ENCODE measurements at places on chromosomes 11 and 22.

GRCh38 chr22:28444659-28445058, 235.0 kb downstream of the TTC28 start:
- no peak for DNase-seq

DNA sequence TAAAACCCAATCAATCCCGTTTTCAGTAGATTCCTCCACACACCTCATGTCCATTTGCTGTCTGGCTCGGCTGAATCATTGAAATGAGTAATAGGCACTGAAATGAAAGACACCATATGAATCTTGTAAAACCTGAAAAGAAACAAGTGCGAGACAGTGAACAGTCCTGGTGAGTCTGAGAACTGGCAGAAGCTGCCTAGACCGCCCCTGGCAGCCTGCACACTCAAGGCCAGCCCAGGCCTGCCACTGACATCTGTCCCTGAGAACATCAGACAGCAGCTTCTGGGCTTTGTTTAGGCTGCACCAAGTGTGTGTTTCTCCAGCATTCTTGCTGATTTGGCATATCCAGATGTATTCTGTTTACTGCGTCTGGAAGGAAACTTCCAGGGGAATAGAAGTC, 44.8 kb downstream of the ENDOD1 start:
- no peak for DNase-seq

- DNase-seq = no peak
These were observed 13.0 kb upstream of the TUB start for GRCh38 chr11:8067929-8068575.

DNA sequence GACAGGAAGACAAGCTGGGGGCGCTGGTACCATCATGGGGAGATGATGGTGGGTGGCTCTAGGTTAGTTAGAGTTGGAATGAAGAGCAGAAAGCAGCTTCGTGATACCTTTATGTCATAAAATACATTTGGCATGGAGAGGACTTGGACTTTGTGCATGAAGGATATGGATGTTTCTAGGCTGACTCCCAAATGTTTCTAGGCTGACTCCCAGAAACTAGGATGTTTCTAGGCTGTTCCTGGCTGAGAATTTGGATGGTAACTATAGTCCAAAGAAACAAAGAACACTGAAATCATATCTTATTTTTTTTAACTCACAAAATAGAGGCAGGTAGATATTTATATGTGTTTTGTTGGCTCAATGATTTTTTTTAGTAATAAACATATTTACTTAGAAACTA, 89.4 kb upstream of the VPREB1 start:
- no peak for DNase-seq

- no peak for DNase-seq
These were observed 15.6 kb upstream of the SYT13 start for GRCh38 chr11:45301537-45302246.

GRCh38 chr11:93193731-93194130, 4.1 kb downstream of the SLC36A4 start:
- peak; percentile 74 for DNase-seq

DNA sequence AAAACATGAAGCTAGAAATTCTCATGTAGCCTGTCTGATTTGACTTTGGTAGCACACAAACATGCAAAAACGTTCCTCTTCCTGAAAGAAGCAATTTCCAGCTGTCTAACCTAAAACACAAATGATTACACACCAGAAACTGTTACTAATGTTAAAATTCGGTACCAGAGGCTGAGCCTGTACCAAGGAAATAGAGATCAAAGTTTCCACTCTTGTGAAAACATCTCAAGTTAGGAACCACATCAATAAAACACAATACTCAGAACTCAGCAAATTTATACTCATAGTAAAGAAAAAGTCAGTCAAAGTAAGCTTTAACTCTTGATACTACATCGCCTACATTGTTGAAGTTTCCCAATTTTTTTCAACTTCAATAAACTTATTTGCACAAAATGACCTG, 107.8 kb downstream of the FCHSD2 start:
- no peak for DNase-seq
